ENCODE measurements at places on chromosomes 6 and 20. TPM values are rescaled to one million over a fixed set of nuclear protein-coding genes. Genes with fewer than 3 reads are reported as not detected.

Gene SLC32A1
- not detected for total RNA-seq

Gene C6orf120
- 12.0 TPM for total RNA-seq

Gene OR2H2
- not detected for total RNA-seq

Gene PHACTR1
- not detected for total RNA-seq

Gene ZNF311
- 0.22 TPM for total RNA-seq

Gene COL19A1
- total RNA-seq = not detected

Data from A549 treated with Hydrocortisone at 1 μM for 4 hours (cell line).